ENCODE measurements at places on chromosomes 7 and 10. TPM values are rescaled to one million over a fixed set of nuclear protein-coding genes. Genes with fewer than 3 reads are reported as not detected.

DNA sequence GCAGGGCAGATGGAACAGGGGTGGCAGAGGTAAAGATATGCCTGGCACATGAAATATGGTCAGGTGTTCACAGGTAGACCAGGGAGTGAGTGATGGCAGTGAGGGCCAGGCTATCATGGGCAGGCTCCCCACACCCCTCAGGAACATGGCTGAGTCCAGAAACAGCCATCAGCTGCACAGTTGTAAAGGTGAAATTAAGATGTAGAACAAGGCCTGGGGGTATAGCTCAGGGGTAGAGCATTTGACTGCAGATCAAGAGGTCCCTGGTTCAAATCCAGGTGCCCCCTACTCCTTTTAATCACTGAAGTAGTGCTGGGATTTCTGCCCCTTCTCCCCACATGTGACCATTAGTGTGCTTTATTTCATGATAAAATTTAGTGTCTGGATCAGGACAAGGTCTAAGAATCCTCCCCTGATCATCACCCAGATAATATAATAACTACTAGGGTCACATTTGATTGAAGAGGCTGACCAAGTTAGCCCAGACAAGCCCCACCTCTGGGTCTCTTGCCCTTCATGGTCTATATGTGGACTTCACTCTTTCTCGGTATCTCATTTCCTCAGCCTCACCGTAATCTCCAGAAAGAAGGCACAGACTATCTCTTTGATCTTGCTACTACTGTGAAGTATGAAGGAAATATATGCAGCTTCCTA is 69.0 kb downstream of the ZNF783 start:
- no peak for DNase-seq

GRCh38 chr10:84392181-84392580 is 63.8 kb downstream of the CCSER2 start:
- no peak for DNase-seq

DNA sequence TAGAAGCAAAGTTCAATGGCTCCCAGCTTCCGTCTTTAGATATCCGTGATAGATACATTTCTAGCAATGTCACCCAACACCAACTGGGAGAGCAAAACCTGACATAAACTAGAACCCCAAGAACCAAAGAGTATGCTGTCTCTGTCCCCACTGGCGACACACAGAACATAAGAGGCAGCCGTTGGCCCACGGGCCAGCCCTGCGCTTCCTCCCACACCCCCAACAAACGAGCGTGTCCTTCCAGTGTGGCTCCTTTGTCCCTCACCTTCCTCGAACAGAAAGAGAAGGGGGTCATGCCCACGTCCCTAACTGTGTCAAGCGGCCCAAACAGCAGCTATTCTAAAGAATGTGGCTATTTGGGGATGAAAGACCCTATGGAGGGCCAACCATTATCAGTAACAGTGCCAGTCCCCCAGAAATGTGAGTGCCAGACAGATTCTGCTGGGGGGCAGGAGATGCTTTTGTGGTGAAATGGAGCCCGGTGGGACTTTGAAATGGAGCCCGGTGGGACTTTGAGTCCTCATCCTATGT is 171.9 kb downstream of the USP6NL start:
- no peak for DNase-seq

DNA sequence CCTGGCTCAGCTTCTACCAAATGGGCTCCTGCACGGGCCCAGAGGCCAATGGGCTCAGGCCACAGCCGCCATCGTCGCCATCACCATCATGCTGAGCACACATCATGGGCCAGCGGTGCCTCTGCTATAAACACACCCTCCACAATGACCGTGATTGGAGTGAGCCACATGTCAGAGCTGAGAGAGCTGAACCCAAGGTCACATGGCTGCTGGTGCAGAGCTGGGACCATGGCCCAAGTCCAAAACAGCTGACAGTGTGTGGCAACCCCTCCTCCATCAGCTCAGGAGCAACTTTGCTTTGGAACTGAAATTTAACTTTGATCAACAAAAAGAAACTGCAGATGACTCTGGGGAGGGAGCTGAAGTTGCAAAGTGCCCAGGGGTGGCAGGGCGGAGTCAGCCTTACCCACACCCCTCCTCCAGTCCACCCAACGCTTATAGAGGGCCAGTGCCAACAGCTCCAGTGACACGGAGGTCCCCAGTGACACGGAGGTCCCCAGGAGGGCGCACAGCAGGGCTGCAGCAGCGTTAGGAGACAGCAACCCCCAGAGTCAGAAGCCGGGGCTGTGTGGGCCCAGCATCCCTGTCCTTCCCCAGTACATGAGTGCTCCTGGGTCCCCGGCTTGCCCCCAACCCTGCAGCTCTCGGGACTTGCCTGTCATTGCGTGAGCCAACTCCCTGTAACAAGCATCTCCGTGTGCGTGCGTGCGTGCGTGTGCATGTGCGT is 249.6 kb downstream of the ELFN1 start:
- DNase-seq: no peak

DNA sequence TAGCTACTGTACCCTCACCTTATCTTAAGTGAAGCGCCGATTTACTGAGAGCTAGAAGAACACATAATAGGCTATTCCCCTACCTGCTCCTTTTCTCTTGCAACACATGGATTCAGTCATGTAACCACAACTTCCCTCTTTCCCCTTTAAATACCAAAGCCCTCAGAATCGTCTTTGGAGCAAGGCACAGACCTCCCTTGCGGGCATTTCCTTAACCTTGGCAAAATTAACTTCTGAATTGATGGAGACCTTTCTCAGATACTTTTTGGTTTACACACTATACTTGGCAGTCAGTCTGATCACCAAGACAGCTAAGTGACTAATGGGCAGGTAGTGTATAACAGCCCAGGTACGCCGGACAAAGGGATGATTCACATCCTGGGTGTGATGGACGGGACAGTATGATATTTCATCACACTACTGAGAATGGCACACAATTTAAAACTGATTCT is 72.7 kb upstream of the SEC61G start:
- DNase-seq: no peak

Gene AGAP4
- total RNA-seq: 40.2 TPM

Gene PPP1R9A
- total RNA-seq: 39.5 TPM

Gene PLCE1
- total RNA-seq: 59.2 TPM
